ENCODE measurements at places on chromosomes 5 and 9.

GRCh38 chr9:132575005-132575609 lies 7.3 kb upstream of the BARHL1 start:
- DNase-seq = peak; percentile 45

- no peak for DNase-seq
Measured at GRCh38 chr5:168596927-168597326, 17.8 kb upstream of the PANK3 start.

DNA sequence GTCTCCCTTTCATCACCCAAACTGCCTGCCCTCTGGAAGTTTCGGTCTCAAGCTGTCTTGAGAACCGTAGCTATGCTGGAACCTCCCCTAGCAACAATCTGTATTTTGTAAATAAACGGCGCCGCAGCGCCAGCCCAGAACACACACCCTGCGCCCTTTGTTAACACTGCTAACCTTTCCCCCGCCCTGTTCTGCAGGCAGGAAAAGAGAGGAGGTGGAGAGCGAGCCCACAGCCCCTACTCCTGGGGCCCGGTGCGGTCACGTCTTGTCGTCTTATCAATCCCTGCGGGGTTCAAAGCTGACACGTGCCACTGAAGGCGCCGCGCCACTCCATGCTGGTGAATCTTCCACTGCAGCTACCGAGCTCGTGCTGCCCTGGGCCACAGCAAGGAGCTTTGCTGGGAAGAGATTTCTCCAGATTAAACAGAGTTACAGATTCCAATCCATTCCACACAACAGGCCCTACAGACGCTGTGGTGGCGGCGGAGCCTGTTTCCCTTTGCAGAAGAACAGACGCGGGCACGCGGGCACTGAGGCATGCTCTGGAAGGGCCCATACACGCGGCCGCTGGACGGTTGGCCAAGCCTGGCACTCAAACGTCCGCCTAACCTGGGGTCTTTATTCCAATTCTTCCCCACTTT lies 25.3 kb downstream of the ZDHHC11B start:
- DNase-seq = peak; percentile 56

GRCh38 chr9:84819491-84819991 lies 150.0 kb downstream of the NTRK2 start:
- DNase-seq = no peak

DNA sequence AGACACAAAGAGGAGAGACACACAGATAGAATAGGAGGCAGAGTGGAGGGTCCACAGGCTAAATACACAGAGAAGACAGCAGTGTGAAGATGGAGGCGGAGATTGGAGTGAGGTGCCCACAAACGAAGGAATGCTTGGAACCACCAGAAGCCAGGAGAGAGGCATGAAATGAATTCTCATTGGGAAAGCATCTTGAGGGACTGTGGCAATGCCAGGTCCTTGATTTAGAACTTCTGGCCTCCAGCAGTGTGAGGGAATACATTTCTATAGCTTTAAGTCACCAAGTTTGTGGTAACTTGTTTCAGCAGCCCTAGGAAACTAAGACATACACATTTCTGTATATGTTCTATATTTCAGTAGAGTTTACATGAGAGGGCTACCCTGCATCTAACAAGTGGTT lies 396.6 kb upstream of the ZNF608 start:
- DNase-seq = no peak

GRCh38 chr9:96691326-96691725 lies 36.2 kb upstream of the PRXL2C start:
- DNase-seq = no peak
